Nephron progenitor cell (in vitro differentiated cells): ENCODE measurements at places on chromosomes 16 and 17.

DNA sequence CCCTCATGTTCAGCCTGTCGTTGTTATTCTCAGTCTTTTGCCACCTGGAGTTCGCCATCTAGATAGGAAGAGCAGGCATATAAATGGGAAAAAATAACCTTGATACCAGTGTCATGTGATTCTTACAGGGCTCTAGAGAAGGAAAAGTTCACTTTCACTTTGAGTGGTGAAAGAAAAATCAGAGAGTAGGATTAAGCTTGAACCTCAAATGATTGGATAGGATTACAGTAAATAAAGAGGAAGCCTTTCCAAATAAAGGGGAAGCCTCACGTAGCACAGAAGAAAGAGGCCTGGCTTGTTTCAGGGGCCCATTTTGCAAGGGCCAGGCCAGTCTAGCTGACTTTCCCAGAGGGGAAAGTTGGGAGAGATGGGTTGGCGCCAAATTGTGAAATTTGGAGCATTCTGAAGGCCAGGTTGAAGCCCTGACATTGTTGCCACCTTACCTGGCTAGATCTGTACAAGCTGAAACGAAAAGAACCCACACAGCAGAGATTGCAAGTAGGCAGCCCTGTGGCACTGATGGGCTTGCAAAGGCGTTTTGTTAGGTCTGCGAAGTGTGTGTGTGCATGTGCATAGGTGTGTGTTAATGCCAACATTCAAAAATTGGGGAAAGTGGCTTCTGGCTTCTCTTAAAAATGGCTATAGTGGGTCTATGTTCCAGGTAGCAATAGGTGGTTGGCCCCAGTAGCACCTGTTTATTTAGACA lies 38.8 kb downstream of the TMC6 start:
- H3K4me3 ChIP-seq, result no peak overlapping the region
- peaks cover 74% of the 10 kb centered on the region for H3K36me3 ChIP-seq
- no peak for DNase-seq
- no peak overlapping the region for H3K27ac ChIP-seq
- no peaks in the 10 kb centered on the region for H3K27me3 ChIP-seq
- no peaks in the 10 kb centered on the region for H3K4me1 ChIP-seq

- no peak overlapping the region for H3K4me3 ChIP-seq
- DNase-seq, result no peak
- peaks cover 12% of the 10 kb centered on the region for H3K27me3 ChIP-seq
- H3K4me1 ChIP-seq, result peaks cover 10% of the 10 kb centered on the region
- H3K36me3 ChIP-seq, result no peaks in the 10 kb centered on the region
Observed at GRCh38 chr17:28258347-28258887, 60.6 kb upstream of the TMEM97 start.

DNA sequence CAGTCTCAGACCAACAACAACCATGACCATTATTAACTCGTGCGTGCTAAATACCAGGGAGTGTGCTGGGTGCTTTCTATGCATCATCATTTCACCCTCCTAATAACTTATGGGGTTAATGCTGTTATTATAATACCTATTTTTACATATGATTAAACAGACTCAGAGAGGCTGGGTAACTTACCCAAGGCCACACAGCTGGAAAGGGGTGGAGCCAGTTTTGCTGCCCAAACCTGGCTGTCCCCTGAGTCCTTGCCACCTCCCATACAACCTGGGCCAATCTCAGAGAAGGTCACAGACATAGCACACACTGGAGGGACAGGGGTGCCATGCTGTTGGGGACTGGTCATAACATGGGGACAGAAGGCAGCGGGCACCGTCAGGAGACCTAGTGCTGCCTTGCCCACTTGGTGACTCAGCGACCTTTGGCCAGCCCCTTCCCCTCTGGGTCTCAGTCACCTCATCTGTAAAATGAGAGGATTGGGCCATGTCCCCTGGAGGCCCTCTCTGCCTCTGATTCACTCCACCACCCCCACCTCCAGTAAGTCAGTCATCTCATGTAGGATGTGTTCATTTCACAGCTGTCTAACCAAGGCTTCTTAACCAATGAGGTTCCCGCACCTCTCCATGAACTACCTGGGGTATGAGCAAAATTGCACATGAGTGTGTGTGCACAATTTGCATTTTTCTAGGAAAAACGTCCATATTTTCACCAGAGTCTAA lies 11.4 kb upstream of the FADS6 start:
- no peak overlapping the region for H3K4me3 ChIP-seq
- peaks cover 55% of the 10 kb centered on the region for H3K27me3 ChIP-seq

DNA sequence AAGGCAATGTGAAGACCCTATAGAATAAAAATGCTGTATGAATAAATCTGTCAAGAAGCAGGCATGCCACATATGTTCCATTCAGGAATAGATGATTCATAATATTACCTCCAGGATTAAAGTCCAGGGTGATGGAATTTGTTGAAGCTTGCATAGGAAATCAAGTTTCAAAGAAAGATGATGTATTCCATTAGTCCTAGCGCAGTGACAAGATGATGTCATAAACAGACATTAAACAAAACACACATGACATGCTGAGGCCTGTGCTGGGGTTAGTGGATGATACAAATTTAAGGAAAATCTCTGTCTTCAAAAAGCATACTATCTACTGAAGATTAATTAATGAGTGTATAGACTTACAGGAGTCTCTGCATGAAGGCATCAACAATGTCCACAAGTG lies 1025.2 kb downstream of the CDH11 start:
- H3K4me3 ChIP-seq, result no peak overlapping the region
- peaks cover 11% of the 10 kb centered on the region for H3K27me3 ChIP-seq
- no peaks in the 10 kb centered on the region for H3K36me3 ChIP-seq
- no peak overlapping the region for H3K27ac ChIP-seq
- no peak for DNase-seq
- H3K4me1 ChIP-seq, result peaks cover 13% of the 10 kb centered on the region

DNA sequence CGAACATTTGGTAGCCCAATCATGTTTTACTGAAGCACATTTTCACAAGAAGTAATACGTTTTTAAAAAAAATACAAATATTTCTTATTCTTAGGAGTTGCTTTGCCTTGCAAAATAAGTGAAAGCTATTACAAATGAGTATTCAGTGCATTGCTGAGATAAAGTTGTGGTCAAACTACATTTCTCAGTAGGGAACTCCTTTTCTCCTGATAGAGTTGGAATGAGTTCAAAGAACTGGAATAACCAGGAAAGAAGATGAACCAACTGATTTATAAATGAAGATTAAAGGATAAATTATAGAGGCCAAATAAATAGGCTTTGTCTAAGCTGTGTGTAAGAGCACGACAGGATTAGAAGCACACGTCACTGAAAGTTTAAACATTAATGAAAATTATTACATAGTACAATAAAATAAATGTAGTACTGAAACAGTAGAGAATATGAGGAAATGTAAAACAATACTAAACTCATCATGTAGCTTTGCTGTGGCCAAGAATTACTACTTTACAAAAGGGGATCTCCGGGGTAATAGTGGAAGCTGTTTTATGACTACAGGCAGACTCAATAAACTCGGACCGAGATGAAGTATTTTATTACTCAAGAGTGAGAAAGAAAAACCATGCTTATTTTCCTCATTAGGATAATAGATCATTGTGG lies 73.6 kb downstream of the KCNJ2 start:
- H3K4me1 ChIP-seq, result peaks cover 5% of the 10 kb centered on the region
- H3K36me3 ChIP-seq, result no peaks in the 10 kb centered on the region
- no peak overlapping the region for H3K4me3 ChIP-seq
- H3K27ac ChIP-seq, result no peak overlapping the region
- no peak for DNase-seq
- H3K27me3 ChIP-seq, result no peaks in the 10 kb centered on the region

DNA sequence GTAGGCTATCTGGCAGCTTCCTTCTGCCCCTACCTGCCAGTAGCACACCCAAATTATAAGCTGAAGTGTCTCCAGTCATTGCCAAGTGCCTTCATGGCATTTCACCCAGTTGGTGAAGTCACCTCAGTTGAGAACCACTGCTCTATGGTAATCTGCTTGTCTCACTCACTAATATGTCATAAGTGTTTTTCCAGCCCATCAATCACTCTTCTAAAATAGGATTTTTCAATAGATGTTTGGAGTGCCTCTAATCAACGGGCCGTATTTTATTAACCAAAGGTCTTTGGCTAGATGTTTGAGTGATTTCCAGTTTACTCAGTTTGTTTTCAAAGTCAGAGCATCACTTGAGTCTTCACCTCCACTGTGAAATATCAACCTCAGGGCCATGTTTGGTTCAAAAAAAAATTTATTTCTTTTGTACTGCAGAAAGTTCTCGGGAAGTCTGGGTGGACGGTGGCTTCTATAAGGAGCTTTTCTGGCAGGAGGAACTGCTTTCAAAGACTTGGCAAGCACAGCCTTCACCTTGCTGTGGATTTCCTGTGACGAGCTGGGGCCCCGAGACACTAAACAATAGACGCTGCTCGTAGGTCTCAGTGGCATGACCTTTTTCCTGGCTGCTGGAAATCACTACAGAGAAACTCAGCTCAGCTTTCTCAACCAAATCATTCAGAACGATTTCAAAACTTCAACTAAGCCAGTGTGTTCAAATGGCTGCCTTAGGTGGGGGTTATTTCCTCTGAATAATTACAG lies 95.2 kb upstream of the FOXF1 start:
- H3K4me3 ChIP-seq, result no peak overlapping the region
- peaks cover 5% of the 10 kb centered on the region for H3K4me1 ChIP-seq
- DNase-seq, result no peak
- H3K36me3 ChIP-seq, result peaks cover 3% of the 10 kb centered on the region

DNA sequence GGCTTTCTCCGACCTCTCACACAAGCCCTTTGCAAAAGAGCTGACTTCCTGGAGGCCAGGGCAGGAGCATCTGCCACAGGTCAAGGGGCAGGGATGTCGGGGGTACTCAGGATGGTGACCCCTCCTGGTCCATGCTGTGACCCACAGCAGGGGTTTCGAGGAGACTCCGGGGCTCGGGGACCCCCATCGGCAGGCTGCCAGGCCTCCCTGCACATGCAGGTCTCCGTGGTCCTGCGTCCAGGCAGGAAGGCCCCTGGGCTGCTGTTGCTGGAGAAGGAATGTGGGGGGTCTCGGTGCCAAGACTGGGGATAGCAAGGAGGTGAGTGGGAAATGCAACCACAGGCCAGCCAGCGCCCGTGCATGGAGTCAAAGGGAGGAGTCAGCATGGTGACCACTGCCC lies 11.6 kb downstream of the NATD1 start:
- H3K27ac ChIP-seq, result no peak overlapping the region
- H3K27me3 ChIP-seq, result no peaks in the 10 kb centered on the region

DNA sequence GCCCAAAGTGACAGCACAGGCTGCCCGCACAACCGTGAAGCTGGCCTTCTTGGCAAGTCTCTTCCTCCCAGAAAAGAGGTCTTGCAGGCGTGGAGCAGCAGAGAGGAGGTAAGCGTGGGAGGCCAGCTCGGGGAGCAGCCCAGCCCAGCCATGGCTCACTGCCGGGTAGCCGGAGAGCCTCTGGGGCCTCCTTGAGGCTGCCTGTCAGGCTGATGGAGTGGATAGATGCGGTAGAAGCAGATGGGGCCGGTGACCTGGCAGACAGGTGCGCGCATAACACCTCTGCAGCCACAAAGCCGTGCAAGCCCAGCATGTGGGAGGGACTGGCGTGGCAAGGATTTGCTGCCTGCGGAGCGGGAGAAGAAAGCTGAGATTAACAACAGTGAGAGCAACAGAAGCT lies 17.1 kb upstream of the DOK4 start:
- DNase-seq, result peak; percentile 40
- peaks cover 9% of the 10 kb centered on the region for H3K27me3 ChIP-seq
- no peak overlapping the region for H3K27ac ChIP-seq
- no peak overlapping the region for H3K4me3 ChIP-seq
- peaks cover 64% of the 10 kb centered on the region for H3K4me1 ChIP-seq
- H3K36me3 ChIP-seq, result no peaks in the 10 kb centered on the region

- H3K27me3 ChIP-seq, result peaks cover 17% of the 10 kb centered on the region
- H3K4me1 ChIP-seq, result peaks cover 22% of the 10 kb centered on the region
- H3K4me3 ChIP-seq, result no peak overlapping the region
Observed at GRCh38 chr16:9665851-9666271, 516.4 kb downstream of the GRIN2A start.

- H3K4me3 ChIP-seq, result peak overlapping the region; percentile 38
- peak; percentile 83 for DNase-seq
- peaks cover 47% of the 10 kb centered on the region for H3K4me1 ChIP-seq
- no peaks in the 10 kb centered on the region for H3K36me3 ChIP-seq
- H3K27me3 ChIP-seq, result peaks cover 32% of the 10 kb centered on the region
- H3K27ac ChIP-seq, result no peak overlapping the region
Observed at GRCh38 chr16:57639172-57639887, 10.9 kb downstream of the ADGRG1 start.

DNA sequence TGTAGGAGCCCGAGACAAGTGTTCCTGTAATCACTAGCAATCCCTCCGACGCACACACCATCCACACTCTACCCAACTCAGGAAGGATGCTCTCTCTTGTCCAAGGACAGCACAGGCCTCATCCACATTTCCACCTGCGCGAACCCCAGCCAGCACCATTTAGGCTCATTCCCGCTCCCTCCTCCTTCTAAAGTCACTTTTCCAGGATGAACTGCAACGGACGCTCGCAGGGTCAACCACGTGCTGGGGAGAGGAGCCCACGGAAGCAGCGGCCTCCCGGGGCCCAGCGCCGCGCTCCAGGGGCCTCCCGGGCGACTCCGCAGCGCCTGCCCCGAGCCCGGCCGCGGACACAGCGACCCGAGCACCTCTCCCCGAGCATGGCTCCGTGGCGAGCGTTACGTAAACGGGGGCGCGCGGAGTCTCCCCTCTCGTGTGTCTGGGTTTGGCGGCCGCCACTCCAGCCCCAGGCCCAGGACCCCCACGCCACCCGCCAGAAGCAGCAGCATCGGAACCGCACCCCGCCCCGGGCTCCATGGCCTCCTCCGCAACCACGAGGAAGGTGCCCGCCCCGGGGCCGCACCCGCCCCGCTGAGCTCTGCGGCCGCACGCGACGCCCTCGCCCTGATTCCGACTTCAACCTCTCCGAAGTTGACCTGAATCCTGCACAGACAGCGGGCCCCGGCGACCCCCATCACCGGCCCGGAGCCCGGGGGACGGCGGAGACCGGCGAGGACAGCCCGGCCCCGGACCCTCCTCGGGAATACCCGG lies 668 bp downstream of the USP36 start:
- peaks cover 28% of the 10 kb centered on the region for H3K36me3 ChIP-seq
- H3K4me3 ChIP-seq, result peak overlapping the region; percentile 92
- peak overlapping the region; percentile 73 for H3K27ac ChIP-seq
- peaks cover 24% of the 10 kb centered on the region for H3K4me1 ChIP-seq
- peaks cover 5% of the 10 kb centered on the region for H3K27me3 ChIP-seq
- no peak for DNase-seq
